ENCODE measurements at places on chromosomes 2 and 18.

DNA sequence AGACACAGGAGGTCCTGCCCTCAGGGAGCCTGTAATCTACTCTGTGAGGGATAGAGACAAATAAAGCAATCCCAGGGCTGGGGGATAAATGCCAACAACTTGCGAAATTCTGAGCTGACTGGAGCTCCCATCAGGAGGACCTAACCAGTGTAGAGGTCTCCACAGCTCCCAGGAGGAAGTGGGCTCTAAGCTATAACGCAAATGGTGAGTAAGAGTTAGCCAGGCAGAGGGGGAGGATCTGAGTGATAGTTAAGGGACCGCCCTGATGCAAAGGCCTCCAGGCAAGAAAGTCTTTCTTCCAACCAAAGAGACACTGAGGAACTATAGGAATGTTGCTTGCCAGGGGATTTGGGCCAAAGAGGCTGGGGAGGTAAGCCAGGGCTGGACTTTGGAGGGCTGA, 16.0 kb upstream of the ZNF532 start:
- DNase-seq: no peak

DNA sequence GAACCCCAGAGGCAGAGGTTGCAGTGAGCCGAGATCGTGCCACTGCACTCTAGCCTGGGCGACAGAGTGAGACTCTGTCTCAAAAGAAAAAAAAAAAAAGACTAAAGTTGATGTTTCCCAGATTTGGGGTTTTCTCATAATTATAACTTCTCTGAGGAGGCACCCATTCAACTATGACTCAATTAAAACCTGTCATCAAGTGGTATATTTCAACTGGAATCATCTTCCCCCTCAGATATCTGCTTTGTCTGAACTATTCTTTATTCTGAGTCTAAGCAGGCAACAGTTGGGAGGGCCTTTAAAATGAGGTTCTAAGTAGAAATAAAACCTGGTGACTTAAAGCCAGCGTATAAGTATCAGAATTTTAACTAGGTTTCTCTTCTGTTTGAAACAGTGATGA, 88.5 kb downstream of the PTRHD1 start:
- no peak for DNase-seq

DNA sequence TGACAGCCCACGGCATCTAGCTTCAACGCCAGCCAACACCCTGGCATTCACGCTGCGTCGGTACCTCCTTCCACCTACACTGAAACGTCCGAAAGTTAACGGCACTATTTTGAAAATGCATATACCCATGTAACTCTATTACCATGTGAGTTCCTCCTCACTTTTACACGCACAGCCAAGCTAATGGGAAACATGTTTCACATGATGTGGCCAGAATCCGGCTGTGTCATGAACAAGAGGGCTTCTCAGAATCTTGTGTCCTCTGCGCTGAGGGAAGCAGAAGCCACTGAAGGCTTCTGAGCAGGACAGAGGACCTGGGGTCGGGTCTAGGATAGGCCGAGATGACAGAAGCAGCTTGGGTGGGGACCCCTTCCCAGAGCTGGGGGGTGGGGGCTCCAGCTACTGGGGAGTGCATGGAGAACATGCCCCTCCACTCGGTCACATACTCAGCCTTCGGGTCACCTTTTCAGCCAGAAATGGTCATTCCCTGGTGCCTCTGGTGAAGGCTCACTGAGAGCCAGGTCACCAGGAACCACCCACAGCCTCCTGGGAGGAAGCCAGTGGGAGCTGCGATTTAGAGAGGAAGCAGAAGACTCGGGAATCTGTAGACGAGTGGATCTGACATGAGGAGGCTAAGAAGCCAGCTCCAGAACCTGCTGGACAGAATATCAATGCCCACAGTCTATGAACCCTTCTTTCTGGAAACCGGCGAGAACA, 41.5 kb downstream of the HDAC4 start:
- no peak for DNase-seq

GRCh38 chr18:73258375-73259087, 390.7 kb upstream of the NETO1 start:
- DNase-seq: no peak

GRCh38 chr2:62156861-62157496, 38.9 kb upstream of the B3GNT2 start:
- no peak for DNase-seq

DNA sequence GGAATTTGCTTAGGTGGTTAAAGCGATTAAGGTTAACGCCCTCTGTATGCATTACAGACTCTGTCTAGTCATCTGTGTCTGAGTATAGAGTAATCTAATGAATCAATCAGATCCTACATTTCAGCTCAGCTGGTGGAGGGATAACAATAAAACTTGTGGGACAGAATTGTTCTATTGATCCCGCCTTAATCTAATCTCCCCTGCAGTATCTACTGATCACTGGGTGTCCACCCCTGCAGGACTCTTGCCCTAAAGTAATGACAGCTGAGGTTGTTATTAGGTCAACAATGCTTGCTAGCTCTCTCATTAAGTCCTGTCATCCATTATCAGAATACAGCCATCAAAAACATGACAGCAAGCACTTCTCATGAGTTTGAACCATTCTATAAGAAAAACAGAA, 462.6 kb upstream of the TMEFF2 start:
- DNase-seq: peak; percentile 67

- no peak for DNase-seq
These were observed 67.8 kb downstream of the NFATC1 start for GRCh38 chr18:79463424-79463960.

DNA sequence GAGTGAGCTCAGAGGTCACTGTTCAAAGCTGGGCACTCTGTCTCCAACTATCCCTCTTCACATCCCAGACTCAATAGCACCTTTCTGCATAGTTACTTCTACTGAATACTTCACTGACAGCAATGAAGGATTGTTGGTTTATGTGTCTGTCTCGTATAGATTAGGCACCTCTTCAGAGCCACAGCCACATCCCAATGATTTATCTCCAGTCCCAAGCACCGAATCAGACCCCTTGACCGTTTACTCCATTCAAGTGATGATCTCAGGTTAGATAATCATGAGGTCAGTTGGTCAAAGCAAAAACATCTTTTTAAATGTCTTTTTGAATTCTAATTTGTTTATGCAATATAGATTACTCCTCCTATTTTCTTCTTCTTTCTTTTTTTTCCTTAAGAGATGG, 14.7 kb downstream of the NEDD4L start:
- DNase-seq: no peak

DNA sequence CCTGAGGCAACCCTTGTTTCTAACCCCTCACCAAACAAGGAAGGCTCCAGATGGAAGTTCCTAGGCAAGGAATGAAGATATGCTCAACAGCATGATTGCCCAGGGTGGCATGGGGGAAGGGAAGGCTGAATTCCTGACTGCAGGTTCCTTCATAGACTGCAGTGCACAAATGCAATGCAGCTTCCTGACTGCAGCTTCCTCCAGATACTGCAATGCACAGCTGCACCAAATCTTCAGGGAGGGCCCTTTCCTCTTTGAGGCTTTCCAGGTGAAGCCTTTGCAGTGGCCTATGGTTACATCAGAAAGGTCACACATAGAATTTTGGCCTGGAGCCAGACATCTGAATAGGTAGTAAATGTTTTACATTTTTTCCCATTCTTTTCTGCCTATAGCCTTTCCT, 58.8 kb upstream of the DYNAP start:
- no peak for DNase-seq

- no peak for DNase-seq
These were observed 621.1 kb downstream of the BCL11A start for GRCh38 chr2:59932341-59932740.

DNA sequence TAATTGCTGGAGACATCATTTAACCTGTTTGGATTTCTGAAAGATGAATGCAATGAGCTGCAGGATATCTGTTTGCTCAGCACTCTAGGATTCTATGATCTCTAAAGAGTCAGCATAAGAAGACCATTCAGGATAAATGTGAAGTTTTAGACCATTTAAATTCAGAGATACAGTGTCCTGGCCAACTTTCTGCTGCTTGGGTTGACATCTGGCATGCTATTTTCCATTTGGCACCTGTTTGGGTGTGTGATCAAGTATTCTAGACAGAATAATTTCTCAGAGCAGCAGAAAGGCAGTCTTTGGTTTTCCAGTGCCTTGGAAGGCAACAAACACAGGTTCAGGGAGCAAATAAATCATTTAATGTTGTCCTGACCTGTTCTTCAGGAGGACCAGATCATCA, 144.8 kb upstream of the NDUFV2 start:
- DNase-seq: no peak

DNA sequence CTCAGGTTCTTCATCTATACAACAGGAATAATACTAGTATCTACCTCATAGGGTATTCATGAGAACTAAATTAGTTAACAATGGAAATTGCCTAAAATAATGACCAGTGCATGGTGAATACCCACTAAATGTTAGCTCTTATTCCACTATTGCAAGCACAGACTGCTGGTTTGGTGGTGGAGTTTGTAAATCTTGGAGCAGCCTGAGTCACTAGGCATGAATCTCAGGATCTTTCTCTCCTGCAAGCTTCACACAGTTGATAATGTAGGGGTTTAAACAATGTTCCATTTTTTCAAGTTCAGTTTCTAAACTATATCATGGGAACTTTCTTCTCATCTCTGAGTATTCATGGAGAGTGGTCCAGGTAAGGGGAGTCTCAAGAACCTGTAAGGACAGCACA, 84.0 kb downstream of the OSR1 start:
- no peak for DNase-seq

- no peak for DNase-seq
These were observed 959.6 kb downstream of the SLC4A3 start for GRCh38 chr2:220586980-220587530.

GRCh38 chr2:195538937-195539336, 118.1 kb upstream of the SLC39A10 start:
- DNase-seq: no peak

DNA sequence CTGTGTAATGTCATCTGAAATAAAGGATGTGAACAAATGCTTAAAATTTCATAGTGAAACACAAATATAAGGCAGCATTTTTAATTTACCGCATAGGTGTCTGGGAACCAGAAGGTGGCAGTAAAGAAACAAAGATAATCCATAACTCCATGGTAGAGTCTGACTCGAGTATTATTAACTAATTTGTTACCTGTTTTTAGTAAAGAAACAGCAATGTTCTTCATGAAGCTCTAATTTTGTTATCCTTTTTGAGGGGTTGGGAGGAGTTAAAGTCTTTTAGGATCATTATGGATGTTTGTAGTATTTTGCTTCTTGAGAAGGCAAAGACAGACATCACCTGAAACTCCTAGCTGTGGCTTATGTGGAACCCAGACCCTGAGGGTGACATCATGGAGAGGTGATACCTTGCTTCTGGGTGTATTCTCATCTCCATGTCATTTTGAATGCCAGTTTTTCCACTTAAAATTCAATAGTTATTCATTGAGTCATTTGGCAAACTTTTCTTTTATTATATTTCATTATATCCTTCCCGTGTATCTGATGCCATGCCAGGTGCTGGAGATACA, 286.2 kb upstream of the EPAS1 start:
- peak; percentile 31 for DNase-seq

DNA sequence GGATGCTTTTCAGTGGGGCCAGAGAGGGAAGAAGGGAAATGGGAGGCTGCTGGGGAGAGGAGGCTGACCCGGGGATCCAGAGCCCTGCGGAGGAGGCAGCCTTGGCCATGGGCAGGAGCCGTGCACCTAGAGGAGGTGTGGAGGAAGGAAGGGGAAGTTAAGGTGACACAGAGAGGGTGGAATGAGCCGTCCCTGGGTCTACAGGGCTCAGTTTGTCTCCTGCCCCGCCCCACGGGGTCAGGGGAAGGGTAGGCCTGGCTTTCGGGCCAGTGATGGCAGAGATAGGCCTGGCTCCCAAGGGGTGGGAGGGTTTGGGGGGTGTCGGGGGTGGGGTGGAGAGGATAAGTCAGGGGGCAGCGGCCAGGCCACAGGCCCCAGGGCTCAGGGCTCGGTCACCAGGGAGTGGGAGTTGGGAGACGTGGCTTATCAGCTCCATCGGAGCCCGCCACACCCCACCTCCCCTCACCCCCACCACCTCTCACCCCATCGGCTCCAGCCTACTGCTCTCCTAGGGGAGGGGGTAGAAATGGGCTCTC, 39.5 kb upstream of the NOTO start:
- DNase-seq: no peak

- no peak for DNase-seq
These were observed 136.1 kb upstream of the PID1 start for GRCh38 chr2:229407170-229407569.

GRCh38 chr2:183070942-183071844, 7.4 kb upstream of the DUSP19 start:
- no peak for DNase-seq

DNA sequence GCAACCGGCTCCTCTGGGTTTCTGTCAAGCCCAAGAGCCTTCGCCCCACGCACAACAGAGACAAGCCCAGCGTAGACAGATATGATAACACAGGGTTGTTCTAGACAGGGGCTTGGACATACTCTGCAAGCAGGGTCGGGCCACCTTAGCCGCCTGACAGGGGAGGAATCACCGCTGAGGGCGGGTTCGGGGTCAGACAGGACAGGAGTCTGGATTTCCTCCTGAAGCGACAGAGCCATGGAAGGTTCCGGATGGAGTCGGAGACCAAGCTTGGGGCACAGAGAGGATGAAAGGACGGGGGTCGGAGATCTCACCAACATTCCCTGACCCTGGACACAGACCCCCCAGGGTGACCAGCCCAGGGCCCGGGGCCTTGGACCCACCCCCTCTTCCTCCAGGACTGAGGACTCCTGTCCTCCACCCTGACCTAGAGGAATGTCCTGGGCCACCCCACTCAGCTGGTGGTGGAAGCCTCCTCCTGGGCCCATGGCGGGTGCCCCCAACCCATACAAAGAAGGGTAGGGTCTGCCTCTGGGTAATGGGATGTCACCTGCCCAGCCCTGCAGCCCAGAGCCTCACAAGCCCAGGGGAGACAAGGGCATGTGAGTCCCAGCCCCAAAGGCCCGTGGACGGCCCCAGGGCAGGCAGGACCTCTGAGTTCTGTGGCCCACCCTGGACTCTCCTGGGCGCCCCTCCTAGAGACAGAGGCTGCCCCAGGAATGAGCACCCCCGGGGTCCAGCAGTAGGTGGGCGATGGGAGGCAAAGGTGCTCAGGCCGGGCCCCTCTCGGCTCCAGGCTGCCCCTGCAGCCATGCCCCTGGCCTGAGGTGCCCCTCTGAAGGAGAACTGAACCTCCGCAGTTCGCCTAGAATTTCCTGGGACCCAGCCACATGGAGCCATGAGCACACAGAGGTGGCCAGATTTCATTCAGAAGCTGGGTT, 44.1 kb upstream of the GPC1 start:
- no peak for DNase-seq

DNA sequence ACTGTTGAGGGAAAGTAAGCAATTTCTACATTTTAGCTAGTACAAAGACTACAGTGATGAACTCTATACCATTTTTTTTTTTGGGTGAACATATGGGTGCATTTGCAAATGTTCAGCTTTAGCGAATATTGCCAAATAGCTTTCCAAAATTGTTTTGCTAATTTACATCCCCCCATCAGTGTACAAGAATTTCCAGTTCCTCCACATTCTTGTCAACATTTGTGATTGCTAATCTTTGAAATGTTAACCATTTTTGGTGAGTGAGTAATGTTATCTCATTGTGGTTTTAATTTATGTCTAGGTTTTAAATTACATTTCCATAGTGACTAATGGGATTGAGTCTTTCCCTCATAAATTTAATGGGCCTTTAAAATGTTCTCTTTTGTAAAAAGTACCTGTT, 16.4 kb upstream of the CNRIP1 start:
- no peak for DNase-seq

Data from NCI-H1417 treated with DMSO at 0.1 percent for 48 hours (cell line).